ENCODE measurements at places on chromosomes 4 and X.

DNA sequence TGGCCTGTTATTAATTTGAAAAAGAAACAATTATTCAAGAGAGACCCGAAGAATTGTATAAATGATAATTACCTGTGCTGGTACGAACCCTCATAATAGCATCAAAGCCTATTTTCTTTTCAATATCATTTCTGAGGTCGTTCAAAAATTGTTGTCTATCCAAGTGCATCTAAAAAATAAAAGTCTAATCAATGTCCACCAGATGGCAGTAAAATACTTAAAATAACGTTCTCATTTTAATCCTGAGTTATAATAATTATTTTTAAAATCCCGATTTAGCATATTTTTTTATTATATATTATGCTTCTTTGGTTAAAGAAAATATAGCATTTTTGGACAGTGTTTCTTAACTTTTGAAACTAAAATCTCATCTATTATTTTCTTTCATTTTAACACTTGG is 55.7 kb downstream of the METTL14 start:
- DNase-seq, result no peak

GRCh38 chr4:112361181-112361791 is 64.1 kb downstream of the ALPK1 start:
- DNase-seq, result no peak

- no peak for DNase-seq
These were observed 182.0 kb downstream of the ARHGAP24 start for GRCh38 chr4:85656759-85657505.

DNA sequence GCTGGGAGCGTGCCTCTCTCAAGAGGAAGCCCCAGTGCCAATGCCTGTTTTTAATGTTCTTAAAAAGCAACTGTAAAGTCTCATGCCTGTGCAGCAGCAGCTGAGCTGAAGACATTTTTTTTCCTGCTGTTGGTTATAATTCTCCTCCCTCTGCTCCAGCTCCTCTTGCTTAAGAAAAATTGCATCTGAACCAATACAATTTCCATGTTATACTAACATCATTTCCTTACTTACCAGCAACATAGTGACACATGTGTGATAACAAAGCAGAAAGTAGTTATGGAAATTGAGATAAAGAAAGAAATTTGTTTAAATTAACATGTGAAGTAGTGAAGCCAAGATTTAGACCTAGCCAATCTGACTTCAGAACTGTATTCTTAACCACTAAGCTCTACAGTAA is 101.4 kb downstream of the TBC1D19 start:
- no peak for DNase-seq

- DNase-seq, result no peak
These were observed 10.3 kb upstream of the CLNK start for GRCh38 chr4:10694828-10695209.

DNA sequence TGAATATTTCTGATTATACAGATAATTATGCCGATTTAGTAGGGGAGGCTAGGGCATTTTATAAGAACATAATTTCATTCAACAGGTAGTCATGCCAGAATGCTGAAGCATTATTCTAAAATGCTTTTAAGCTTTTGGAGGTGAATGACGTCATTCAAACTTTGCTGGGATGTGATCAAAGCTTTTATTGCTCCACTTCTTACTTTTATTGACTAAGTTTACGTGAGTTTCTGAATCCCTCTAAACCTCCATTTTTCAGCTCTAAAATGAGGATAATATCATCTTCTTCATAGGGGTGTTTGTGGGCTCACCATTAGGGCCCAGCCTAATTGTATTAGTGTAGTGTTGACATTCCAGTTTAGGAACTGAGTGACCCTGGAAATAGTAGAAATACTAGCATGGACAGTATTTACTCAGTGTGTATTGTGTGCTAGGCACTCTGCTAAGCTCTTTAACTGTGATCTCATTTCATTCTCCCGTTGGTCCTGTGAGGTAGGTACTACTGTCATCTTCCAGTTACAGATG is 3.0 kb downstream of the WWC2 start:
- no peak for DNase-seq

GRCh38 chr4:172881645-172882044 is 287.0 kb upstream of the GALNT7 start:
- no peak for DNase-seq

DNA sequence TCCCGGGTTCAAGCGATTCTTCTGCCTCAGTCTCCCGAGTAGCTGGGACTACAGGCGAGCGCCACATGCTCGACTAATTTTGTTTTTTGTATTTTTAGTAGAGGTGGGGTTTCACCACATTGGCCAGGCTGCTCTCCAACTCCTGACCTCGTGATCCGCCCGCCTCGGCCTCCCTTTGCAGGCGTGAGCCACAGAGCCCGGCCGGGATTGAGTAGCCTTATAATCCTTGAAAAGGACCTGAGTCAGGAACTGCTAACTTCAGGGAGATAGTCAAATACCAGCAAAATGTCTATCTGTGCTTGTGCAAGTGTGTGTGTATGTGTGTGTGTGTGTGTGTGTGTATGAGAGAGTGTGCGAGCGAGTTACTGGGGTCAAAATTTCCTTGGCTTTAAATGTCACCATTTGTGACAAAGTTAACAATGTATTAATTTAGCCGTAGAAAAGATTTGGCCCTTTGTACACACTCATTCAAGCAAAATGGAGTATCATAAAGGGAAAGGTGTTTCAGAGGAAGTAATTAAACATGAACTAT is 1.8 kb upstream of the KDM6A start:
- no peak for DNase-seq

DNA sequence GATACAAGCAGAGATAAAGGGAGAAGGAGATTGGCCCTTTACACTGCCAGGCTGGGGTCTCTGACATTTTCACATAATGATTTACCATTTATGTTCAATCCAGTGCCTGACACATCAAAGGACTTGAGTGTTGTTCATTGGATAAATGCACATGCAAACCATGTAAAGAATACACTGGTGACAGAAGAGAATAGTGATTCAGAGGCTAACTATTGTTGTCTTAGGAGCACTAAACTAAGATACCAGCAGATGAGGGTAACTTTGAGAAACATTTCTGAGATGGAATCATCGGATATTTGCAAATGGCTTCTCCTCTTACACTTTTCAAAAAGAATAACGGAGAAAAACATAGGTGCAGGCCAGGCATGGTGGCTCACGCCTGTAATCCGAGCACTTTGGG is 67.3 kb upstream of the HHIP start:
- DNase-seq, result no peak

- no peak for DNase-seq
These were observed 4.6 kb upstream of the PIN4 start for GRCh38 chrX:72176981-72177380.

DNA sequence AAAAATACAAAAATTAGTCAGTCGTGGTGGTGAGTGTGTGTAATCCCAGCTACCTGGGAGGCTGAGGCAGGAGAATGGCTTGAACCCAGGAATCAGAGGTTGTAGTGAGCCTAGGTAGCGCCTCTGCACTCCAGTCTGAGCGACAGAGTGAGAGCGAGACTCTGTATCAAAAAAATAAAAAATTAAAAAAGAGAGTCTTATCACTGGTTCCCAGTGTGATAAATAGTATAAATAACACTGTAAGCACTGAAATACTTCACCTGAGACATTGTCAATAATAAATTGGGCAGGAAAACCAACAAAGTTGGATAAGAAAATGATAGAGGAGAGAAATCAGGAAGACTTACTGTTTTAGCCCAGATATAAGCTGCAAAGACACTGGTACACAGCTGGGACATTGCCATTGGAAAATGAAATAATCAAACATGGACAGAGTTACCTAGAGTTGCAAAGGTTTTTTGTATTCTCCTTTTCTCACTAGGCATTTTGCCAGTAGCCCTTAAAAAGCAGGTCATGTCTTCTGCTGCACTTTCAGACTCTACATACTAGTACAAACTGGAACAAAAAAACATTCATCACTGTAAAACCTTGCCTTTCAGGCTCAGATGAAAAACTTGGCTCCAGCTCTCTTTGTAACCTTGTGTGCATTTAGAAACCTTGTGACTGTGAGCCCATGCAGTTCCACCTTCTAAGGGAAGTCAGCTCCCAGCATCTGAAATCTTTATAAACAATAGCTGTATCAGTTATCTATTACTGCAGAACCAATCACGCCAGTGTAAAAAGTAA is 55.0 kb upstream of the PPP1R2C start:
- no peak for DNase-seq

DNA sequence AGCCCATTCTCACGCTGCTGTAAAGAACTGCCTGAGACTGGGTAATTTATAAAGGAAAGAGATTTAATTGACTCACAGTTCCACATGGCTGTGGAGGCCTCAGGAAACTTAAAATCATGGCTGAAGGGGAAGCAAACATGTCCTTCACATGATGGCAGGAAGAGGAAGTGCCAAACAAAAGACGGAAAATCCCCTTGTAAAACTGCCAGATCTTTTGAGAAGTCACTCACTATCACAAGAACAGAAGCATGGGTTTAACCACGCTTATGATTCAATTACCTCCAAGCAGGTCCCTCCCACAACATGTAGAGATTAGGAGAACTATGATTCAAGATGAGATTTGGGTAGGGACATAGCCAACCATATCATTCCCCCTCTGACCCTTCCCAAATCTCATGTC is 335.5 kb downstream of the IL15 start:
- no peak for DNase-seq

DNA sequence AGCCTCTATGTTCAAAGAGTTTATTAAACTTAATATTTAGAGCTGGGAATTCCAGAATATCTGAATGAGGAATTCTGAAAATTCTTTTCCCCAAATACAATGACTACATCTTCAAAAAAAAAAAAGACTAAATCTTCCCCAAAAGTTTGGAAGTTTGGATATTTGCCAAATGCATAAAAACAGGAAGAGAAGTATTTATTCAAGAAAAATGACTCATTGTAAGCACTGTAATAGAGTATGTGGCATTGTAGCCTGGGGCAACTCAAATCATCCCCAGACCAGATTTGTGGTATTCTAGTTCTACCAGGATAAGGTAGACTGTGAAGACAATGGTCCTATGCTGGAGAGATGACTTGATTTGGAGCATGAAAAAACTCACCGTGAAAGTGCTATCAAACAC is 78.5 kb upstream of the PDHA2 start:
- no peak for DNase-seq

Data from activated CD8-positive, alpha-beta memory T cell treated with anti-CD3 and anti-CD28 coated beads, Interleukin-2, amount 50 U/mL, for 4 hours (primary cell).